Left ventricle myocardium superior (tissue), 1 donor: ENCODE measurements at places on chromosomes 16 and 17.

- DNase-seq: no peak
Observed at GRCh38 chr17:36923814-36924221, 13.5 kb upstream of the LHX1 start.

GRCh38 chr16:2233872-2234812 lies 2.1 kb upstream of the DNASE1L2 start:
- peak; percentile 27 for DNase-seq

GRCh38 chr16:11006656-11007055 lies 62.3 kb downstream of the CLEC16A start:
- no peak for DNase-seq

- DNase-seq: no peak
Observed at GRCh38 chr17:69350911-69351310, 24.0 kb upstream of the ABCA5 start.

DNA sequence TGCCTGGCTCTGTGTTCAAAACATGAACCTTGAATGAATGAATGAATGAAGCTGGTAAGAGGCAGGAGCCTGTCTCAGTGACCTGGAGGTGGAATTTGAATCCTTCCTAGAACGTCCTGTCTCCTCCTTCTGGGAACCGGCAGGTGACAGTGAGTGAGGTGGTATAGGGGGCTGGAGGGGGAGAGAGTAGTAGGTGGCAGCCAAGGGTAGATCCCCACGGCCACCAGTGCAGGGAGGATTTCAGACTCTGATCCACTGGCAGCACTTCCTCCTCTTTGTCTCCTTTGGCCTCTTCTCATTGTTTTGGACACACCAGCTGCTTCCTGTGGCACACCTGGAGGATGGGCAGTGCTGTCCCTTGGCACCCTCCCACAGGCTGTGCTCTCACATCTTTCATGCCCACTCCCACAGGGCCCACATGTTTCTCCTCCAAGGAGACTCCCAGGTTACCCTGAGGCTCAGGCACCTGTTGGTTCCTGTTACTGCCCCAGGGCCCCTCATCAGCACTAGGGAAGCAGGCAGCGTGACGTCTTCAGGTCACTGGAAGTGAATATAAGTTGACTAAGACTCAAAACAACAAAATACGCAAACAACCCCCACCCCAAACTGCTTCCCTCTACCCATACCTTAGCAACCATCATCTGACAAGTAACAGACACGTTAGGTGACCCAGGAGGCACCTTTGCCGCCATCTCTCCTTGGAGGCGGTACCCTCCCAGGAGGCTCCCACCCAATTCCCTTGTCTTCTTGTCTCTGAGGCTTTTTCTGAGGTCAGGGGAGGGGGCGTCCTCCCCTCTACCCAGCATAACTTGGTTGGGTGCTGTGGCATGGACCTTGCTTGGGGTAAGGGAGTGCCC lies 84.6 kb downstream of the N4BP1 start:
- DNase-seq: no peak

GRCh38 chr16:11359370-11359769 lies 14.1 kb downstream of the RMI2 start:
- DNase-seq: no peak

DNA sequence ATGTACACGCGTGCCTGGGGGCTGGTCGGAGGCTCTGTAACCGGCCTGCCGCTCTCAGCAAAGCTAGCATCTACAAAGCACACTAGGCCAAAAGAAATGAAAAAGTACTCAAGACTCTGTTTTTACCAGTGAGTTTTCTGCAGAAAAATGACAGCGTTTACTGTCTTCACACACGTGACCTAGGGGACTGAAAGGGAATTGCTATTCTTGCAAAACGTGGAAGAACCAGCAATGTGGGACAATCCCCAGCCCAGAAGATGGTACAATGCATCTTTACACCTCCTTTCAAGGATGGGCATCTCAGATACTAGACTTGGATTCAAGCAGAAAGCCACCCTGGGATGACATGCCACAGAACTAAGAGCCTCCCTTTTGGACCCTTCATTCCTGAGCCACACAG lies 41.5 kb downstream of the NDEL1 start:
- no peak for DNase-seq

- DNase-seq: no peak
Observed at GRCh38 chr17:7559320-7560171, 996 bp downstream of the TNFSF13 start.

DNA sequence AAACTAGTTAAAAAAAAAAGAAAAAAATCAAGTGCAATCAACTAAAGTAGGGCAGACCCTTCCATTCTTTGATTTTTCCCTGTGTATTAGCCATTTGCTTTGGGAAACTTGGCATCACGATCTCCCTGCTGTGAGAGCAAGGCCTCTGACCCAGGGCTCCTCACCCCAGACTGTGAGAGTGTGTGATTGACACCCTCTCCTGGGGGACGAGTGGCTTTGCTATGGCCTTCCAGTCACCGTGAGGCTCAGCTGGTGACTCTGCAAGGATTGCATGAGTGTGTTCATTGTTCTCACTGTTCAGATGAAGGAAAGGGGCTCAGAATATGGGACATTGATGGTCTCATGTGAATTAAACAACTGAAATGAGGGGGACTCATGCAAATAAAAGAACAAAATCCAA lies 69.0 kb upstream of the BCAR1 start:
- no peak for DNase-seq

DNA sequence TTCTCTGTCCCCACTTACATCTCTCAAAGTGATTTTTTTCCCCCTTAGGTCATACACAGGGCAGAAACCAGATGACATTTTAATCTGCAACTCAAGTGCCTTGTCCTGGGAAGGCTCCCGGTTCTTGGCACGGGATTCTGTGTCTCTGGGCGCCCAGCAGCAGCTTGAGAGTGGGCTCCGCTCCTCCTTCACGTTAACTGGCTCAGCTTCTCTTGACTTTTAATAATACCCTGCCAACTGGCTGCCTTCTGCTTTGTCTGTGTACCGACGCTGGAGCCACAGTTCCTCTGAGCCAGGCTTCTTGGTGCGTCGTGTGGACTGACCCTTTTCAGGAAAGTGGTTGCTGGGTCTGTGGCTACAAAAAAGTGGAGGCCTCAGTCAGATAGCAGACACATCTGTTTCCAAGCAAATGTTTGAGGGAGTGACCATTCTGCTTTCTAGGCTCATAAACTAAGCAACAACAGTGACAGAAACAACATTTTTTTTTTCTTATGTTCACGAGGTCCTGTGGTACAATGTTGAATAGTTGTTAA lies 64.9 kb downstream of the IRF8 start:
- peak; percentile 82 for DNase-seq

GRCh38 chr17:69457603-69458002 lies 43.1 kb downstream of the MAP2K6 start:
- DNase-seq: no peak

- DNase-seq: no peak
Observed at GRCh38 chr16:27476240-27476639, 73.5 kb downstream of the GTF3C1 start.

DNA sequence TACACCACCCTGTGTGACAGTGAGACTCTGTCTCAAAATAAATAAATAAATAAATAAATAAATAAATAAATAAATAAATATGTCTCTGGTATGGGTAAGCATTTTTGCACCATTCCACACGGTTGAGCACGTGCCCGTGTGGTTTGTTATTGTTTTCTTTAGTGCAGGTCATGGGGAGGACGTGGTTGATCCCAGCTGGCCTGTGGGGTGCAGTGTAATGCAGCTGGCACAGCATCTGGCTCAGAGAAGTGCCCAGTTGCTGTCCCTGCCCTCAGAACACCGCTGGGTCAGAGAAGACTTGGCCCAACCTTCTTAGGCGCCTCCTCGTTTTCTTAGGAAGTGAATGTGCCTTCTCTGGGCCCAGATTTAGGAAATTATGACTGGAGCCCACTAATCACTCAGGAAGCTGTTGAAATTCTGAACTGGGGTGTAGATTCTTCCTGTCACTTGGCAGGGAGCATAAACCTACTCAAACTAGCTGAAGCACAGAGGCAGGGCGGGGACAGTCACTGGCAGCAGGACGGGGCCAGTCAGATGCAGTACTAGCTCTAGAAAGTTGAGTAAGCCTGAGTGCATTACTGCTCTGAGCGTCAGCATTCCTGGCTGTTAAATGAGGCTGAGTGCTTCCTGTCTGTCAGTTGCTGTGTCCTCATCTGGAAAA lies 85.9 kb downstream of the SNX29 start:
- DNase-seq: peak; percentile 83

GRCh38 chr17:80942423-80943345 lies 49.0 kb upstream of the CHMP6 start:
- DNase-seq: peak; percentile 96

GRCh38 chr17:2023692-2024571 lies 1.2 kb downstream of the RTN4RL1 start:
- DNase-seq: peak; percentile 58

DNA sequence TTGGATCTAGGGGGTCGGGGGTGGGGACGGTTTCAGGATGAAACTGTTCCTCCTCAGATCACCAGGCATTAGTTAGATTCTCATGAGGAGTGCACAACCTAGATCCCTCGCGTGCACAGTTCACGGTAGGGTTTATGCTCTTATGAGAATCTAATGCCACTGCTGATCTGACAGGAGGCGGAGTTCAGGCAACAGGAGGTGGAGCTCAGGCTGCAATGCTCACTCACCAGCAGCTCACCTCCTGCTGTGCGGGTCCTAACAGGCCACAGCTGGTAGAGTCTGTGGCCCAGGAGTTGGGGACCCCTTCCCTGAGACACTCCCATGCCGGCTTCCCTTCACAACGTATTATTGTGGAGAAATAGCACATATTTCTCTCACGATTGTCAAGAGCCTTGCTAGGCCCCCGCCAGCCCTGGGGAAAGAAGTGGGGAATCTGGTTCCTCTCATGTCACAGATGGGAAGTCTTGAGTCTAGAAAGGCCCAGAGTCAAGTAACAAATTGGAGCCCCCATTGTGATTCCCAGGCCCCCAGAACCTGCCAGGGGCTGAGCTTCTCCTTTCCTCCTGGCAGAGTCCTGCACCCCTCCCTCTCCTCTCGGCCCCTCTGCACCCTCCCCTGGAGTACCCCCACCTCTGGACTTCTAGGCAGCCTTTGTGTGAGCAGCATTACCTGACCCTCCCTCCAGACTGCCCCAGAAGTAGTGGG lies 6.1 kb upstream of the KRT14 start:
- no peak for DNase-seq
